ENCODE measurements at places on chromosomes 5 and 9.
A peak's percentile ranks its signal among the peaks of the same experiment; 100 is the strongest.

- no peak for DNase-seq
Measured at GRCh38 chr5:56080375-56081052, 85.8 kb upstream of the IL6ST start.

- no peak for DNase-seq
Measured at GRCh38 chr5:38295751-38296150, 37.4 kb downstream of the EGFLAM start.

DNA sequence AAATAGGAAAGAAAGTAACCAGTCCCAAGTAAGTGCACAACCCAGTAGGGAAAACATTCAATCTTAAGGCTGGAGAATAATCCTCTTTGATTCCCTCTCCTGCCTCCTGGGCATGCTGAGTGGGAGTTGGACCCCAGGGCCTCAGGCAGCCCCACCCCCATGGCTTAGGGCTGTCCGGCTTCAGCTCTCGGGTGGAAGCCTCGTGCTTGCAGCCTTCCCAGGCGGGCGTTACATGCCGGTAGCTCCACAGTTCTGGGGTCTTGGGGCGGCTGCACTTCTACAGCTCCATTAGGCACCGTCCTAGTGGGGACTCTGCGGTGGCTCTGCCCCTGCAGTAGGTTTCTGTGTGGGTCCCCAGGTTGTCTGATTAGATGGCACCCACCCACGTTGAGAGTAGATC is 10.1 kb downstream of the GLIPR2 start:
- DNase-seq = no peak

GRCh38 chr9:84921175-84921574 is 251.6 kb downstream of the NTRK2 start:
- no peak for DNase-seq

DNA sequence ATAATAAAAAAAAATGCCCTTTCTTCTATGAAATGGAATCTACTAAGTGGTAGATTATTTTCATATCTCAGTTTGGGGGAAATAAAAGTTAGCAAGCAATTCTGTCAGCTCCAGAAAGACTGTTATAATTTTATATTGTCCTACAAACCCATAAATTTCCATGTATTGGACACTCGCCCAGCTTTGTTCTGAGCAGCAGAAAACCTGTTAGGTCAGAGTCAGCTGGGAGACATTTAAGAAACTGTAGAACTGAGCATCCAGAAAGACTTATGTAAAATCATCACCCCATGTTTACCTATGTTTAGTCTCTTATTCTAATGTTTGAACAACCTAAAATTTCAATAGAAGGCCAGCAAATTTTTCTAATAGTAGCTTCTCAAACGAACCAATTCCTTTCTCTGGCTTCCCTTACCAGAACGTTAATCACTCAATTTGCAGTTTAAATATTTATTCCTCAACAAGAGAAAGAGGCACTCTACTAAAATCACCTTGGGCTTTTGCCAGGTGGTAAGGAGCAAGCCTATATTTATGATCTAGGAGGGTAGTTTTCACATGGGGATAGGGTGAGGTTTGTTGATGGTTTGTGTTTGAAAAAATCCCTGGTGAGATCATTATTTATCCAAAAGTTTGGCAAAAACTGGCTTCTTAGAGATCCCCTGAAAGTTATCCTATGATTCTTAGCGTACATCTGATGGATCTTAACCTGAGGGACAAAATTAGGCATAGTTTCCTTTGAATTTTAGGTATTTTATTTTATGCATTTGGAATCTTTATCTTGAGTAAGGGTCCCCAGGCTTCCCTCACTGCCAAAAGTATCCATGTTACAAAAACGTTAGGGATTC is 34.4 kb downstream of the MACROH2A1 start:
- no peak for DNase-seq

GRCh38 chr9:132201780-132202703 is 40.2 kb downstream of the NTNG2 start:
- no peak for DNase-seq

DNA sequence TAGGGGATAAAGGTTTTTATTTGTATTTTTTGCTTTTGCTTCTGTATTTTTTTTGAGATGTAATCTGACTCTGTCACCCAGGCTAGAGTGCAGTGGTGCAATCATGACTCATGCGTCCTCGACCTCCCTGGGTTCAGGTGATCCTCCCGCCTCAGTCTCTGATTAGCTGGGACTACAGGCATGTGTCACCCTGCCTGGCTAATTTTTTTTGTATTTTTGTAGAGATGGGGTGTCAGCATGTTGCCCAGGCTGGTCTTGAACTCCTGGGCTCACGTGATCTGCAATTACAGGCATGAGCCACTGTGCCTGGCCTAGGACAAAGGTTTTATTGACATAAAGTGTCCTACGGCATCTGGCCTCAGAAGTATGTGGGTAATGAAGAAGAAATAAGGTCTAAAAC is 297.1 kb upstream of the C9orf72 start:
- DNase-seq = no peak

DNA sequence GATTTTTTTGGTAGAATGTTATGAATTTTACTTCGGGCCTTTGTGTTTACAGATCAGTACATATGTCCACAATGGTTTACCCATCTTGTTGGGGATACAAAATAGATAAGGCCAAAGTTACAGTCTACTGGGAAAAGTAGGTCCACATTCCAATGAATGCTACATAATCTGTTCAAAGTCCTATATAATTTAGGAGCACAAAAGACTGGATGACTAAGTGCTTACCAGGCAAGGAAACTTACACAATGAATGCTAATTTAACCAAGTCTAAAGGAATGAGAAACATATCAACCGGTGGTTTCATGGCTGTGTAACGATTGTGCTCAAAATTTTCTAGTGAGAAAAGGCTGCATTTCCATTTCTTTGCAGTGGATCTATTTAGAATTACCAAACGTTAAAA is 97.4 kb upstream of the TRPM3 start:
- no peak for DNase-seq

- peak; percentile 56 for DNase-seq
Measured at GRCh38 chr9:99000476-99001395, 57.0 kb downstream of the COL15A1 start.

- DNase-seq = no peak
Measured at GRCh38 chr9:4286086-4286485, 13.8 kb downstream of the GLIS3 start.

DNA sequence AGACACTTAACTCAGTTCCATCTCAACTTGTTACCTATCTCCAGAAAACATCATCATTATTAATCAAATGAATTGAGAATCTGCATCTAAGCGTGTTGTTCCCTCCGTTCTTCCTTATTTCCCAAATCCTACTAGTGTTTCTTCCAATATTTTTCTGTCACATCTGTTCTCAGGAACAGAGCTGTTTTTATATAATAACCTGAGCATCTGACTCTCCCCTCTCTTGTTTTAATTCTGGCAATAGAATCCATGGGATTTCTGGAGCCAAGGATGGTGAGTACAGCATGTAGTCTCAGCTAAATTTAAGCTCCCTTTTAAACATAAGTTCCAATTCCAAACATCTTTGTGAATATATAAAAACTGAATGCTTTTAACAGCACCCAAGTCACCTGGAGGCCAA is 558.3 kb downstream of the DTWD2 start:
- DNase-seq = no peak

DNA sequence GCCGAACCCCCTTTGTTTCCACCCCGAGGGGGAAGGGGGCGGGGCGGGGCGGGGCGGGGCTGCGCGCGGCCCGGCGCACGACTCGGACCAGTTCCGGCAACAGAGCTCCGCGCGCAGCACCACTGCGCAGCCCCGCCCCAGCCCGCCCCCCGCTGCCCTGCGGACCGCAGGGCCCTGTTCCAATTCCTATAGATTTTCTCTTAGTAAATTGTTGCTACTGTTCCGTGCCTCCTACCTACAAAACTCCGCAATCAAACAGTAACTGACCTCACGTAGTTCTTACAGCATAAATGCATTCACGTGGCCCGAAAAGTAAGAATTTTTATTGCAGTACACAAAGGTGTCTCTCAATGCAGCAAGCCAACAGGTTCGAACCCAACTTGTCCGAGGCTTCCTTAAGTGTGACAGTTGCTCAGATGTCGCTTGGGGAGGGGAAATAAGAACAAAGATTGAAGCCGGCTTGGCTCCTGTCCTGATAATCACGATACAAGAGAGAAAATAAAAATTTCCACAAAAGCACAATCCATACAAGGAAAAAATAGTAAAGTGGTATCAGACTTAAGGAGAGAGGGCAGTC is 1.2 kb upstream of the RNF38 start:
- DNase-seq = peak; percentile 87

DNA sequence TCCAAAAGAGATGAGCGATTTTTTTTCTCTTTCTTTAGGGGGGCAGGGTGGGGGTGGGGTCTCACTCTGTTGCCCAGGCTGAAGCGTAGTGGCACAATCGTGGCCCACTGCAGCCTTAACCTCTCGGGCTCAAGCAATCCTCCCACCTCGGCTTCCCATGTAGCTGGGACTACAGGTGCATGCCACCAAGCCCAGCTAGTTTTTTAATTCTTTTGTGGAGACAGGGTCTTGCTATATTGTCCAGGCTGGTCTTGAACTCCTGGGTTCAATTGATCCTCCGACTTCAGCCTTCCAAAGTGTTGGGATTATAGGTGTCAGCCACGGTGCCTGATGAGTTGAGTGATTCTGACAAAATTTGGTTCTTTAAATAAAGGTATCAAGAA is 127.0 kb downstream of the ARRDC3 start:
- DNase-seq = no peak

DNA sequence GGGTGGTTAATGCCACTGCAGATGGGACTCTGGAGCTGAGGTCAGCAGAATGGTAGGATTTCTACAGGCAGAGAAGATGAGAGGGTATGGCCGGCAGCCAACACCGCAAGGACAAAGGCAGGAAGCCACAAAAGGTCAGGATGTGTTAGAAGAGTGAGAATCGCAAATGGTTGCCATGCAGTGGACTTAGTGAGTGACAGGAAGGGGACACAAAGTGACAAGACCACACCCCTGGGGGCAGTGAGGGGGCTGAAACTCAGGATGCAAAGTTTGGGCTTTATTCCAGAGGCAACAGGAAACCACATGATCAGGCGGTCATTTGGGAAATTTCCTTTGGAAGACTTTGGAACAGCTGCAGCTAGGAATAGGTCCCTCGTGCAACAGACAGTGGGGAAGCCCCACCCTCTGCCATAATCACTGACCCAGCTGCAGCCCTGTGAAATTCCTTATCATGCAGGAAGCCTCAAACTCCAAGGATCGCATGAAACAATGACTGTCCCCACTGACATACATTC is 14.2 kb upstream of the CCDC180 start:
- DNase-seq = no peak

DNA sequence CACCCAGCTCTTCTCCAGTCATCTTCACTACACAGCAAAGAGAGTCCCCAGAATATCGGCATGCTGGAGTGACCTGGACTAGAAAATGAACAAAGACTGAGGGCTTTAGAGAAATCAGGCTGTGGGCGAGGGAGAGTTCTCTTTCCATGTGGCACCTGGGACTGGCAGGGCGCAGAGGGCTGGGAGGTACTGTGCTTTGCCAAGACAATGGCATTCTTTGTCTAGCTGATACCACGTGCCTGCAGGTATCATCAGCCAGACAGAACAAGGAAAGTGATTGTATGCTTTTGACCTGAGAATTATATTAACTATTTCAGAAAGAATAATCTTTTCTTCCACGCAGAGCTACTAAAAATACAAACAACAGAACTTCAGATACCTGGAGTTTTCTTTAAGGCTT is 30.5 kb downstream of the DDX31 start:
- no peak for DNase-seq

- no peak for DNase-seq
Measured at GRCh38 chr5:6506611-6507010, 58.0 kb downstream of the UBE2QL1 start.

GRCh38 chr9:5813824-5814223 is 19.1 kb downstream of the ERMP1 start:
- no peak for DNase-seq

DNA sequence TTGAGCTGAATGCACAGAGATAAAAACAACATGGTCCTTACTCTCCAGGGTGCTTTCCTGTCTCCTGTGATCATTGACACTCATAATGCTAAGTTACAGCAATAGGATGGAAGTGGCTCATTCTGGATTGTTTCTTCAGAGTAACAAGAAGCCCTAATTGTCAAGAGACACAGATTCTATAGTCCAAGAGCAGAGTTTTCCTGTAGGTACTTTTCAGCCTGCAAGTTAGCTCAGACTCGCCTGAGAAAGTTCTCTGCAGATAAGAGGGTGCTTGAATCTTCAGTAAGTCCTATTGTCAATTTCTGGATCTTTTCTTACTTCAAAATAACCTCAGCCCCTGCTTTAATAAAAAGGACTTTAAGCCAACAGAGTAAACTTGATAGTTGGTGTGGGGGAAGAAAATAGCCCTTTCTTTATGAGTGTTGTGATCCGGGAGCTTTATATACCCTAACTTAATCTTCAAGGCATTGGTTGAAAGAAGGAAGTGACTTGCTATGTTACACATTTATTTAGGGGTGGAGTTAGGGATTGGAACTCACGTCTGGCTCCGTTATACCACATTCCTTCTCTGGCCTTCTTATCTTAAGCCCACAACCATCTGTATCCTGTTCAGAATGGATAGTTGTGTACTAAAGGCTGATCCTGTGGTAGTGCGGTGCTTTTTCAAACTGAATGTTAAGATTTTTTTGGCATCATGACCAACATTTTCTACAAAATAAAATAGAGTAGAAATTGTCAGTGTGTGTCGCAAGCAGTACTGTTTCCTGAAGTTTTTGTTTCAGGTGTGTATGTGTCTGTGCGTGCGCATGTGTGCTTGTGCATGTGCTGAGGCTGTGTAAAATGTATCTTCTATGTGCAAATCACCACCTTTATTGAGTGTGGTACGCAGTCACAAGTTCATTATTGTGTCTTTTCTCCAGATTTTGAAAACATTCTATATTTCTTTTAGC is 173.9 kb downstream of the WDR70 start:
- DNase-seq = no peak

DNA sequence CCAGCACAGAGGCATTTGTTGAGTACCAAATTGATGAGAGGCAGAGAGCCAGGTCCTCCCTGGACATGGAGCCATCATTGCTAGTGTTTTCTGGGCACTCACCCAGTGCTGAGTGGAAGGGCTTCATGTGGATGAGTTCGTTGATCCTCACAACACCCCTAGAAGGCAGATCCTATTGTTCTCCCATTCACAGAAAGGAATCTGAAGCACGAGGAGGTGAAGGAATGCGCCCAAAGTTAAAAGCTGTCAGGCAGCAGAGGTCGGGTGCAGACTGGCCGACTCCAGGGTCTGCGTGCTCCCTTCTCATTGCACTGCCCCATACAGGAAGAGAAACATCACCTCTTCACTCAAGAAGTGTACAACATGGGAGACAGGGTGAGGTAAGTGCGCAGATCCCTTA is 153.5 kb upstream of the TNPO1 start:
- no peak for DNase-seq

DNA sequence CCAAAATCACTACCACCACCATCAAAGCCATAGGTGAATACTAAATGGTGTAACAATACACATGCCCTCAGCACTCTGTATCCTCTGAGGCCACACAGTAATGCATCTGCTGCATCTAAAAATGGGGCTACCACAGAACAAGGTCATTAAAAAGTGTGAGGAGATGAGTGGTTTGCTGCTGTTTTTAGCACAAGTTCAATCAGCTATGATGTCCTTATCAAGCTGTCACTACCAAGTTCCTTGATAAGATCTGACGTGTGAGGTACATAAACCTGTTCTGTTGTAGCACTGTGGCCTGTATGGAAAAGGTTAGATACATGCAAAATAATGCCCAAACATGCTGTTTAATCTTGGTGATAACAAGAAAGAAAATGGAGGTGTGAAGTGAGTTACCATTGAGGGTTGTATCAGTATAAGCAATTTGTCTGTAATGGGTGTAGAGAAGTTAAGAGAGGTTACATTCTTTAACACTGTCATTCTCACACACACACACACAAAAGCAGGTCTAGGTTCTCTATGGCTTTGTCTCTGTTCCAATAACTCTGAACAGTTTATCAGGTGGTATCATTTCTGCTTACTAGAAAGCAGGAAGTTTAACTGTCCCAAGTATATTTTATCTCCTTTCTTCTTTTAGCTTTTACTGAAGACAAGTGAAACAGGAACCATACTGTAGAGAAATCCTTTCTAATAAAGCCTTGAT is 252.9 kb downstream of the CWC27 start:
- DNase-seq = no peak

Measured in NCI-H1694 treated with DMSO at 0.1 percent for 48 hours (cell line).